Amniotic epithelial cell (primary cell): ENCODE measurements at places on chromosomes 13 and 19.
A peak's percentile ranks its signal among the peaks of the same experiment; 100 is the strongest.

DNA sequence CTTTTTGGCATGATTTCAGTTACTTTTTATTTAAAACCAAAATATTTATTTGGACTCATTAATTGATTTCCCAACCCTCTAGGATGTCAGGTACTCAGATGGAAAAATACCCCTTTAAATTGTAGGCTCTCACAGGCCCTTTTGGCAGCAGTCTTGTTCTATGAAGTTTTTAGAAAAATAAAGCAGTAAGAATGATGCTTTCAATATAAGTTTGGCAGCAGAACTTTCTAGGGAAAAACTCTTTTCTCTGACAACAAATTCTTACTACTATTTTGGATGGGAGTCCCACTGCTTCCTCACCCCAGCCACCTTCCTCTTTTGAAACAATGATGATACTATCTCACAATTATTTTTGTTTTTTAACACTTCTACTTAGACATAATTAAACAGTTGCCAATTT, 581.6 kb upstream of the SGCG start:
- no peak for DNase-seq

DNA sequence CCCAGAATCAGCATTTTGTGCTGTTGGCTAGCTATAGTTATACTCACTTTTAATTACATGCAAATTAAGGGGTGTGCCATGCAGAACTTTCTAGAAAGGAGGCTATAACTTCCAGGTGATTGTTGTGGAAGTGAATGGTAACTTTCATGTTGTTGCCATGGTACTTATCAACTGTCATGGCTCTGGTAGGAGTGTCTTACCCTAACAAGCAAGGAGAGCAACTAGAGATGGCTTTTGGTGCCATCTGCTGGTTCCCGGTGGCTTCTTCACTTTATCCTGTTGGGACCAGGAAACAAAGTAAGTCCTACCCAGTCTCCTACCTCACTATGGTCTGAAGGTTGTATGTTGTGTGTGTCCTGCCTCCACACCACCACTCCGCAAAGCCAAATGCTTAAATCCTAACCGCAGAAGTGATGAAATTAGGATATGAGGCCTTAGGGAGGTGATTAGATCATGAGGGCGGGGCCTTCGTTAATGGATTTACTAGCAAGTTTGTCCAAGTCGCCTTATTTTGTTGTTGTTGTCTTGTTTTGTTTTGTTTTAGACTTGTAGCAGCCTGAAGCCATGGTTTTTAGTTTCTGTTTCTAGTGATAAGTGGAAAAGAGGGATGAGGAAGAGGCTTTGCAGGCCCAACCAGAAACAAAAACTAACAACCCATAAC, 22.6 kb downstream of the FBXL12 start:
- peak; percentile 91 for DNase-seq

- peak; percentile 73 for DNase-seq
Observed at GRCh38 chr19:2027361-2027760, 11.8 kb upstream of the BTBD2 start.

DNA sequence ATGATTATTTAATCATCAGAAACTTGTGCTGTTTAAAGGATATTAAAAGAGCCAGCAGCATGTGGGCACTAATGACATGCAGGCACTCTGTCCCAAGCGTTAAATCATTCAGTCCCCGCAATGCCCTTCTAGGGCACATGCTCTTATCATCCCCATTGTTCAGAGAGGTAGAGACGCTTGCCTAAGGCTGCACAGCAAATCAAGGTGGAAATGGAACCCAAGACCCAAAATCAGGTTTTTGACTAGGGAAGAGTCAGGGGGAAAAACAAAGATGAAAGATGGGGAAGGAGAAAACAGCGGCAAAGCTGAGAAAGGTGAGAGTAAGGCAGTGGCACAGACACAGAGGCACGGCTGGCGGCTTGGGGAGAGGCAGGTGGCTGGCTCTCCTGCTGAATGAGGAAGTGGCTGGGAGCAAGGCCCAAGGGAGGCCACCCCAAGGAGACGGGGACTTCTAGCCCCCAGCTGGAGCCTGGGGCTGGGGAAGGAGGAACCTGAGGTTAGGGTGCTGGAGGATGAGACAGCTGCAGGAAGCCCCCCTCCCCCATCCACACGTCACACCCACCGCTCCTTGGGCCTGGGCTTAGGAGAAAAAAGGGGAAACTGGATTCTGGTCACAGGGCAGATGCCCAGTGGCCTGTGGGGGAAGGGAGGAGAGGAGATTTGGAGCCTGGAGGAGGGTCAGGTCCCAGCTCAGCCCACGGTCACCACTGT, 1.0 kb upstream of the TYROBP start:
- DNase-seq = no peak
